ENCODE measurements at places on chromosomes 3 and 15.

GRCh38 chr15:72866182-72866581 lies 82.6 kb upstream of the ADPGK start:
- no peak for DNase-seq

GRCh38 chr3:71245971-71246880 lies 337.3 kb downstream of the FOXP1 start:
- DNase-seq = no peak

DNA sequence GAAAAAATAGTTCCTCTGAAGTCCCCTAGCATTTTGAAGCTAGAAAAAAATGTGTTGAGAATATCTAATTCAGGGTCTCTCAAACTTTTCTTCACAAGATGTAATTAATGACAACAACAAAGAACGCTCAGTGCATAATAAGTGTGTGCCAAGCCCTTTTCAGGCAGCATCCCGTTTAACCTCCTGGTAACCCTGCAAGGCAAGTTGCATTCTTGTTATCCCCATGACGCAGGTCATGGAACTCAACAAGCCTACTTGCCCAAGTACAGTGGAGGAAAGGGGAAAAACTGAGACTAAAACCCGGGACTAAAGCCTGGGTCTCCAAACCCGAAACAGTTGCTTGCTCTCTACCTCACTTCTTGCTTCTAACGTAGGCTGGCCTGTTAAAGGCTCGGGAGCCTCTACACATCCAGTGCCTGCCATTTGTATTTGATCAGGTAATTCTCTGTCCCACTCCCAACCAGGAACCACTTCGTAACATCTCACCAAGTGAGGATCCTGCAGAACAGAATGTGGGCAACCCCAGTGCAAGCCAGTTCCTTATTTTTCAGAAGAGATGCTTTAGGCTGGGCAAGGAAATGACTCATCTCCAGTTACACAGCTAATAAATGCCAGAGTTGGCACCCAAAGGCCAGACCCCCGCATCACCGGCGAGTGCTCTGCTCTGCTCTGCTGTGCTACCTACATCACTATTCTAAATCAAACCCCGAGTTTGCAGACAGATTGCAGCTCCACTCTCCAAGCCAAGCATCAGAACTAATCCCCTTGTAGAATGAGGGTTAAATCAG lies 28.3 kb downstream of the LMCD1 start:
- no peak for DNase-seq

DNA sequence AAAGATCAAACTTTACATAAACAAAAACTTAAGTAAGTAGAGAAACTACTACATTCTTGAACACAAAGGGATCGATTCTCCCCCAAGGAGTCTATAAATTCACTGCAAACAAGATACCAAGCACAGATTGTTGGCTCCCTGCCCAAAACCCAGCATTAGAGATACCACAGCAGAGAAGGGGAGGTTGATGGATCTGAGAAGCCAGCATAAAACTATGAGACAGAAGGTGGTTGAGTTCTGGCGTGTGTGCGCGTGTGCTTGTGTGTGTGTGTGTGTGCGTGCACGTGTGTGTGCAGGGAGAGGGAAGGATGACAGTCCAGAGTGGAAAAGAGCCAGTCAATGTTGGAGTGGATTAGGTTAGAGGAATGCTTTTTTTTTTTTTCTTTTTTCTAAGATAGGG lies 143.2 kb upstream of the PRR20G start:
- DNase-seq = no peak

DNA sequence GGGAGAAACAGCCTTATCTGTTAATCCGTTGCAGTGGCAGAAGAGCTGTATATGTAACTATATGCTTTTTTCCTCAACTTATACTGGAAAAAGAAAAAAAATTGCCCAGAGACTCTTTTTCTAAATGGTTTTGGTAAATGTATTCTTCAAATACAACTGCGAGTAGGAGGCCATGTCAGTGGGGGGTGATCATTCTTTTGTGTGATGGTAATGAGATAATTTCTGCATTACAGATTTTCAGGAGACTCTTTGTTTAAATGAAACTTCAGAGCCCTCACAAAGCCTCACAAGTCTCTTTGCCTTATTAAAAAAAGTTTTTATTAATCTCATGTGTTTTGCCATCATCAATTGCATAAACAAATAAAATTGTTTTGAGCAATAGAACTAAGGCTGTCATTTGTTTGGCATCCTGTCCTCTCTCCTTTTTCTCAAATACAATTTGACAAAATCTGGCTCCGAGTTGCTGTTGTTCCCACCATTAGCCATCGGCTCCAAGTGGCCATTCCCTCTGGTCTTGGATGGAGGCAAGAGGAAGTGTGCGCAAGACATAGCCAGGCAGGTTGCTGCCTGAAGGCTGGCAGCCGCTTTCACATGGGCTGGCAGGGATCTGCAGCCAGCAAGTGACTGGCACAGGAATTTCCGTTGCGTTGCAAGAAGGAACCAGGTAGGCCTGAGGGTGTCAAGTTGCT lies 116.7 kb downstream of the FNDC3B start:
- DNase-seq = no peak

DNA sequence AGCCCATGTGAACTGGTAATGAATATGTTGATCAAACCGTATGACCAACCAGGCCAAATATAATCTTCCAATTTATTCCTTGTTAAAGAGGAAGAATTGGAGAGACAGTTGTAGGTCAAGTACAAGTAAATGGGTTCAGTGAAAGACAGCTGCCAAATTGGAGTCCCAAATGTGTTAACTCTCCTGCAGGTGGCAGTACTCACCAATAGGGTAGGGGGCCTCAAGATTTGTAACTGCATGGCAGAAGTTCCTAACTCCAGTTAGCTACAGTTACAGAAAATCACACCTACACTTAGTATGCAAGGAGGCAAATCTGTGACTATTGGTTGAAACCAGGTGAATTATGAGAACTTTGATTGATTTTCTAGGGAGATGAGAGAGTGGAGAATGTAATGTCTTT lies 278.0 kb downstream of the ZBBX start:
- no peak for DNase-seq

DNA sequence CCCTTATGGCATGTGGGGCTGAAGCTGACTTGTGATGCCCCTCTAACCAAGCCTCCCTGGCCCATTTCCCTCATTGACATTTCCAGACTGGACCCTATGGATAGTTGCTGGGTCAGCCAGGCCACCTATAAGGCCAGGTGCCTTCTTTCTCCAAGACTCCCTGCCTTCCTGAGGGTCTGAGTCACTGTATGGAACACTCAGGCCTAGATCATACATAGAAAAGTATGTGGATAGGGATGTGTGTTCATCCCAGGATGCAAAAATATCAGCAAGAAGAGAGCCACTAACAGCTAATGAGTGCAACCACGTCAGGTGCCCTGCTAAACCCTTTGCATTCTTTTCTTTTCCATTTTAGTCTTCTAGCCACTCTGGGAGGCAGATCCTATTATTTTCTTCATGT lies 168.4 kb upstream of the WNT5A start:
- no peak for DNase-seq

- DNase-seq = peak; percentile 20
Observed at GRCh38 chr15:80695099-80695910, at the start of gene ABHD17C. ABHD17C (plus strand) TSS chr15:80695310; CDS start chr15:80695430, 120 bp downstream.

GRCh38 chr3:188439080-188439479 lies 285.1 kb downstream of the LPP start:
- DNase-seq = no peak

DNA sequence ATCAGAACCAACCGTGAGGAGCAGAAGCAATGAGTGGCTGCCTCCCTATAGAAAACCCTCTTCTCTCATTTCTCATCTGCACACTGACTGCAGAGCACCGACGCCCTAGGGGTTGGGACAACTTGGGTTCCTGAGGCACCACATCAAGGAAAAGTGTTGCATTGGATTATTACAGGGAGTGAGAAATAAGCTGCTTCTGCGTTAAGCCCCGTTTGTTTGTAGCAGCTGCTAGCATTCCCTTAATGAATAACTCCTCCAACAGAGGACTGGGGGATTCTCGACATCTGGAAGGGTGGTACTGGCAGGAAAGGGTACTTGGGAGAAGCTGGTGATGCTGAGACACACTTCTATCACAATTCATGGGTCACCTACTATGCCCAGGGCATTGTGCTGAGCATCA lies 25.3 kb upstream of the AGBL1 start:
- no peak for DNase-seq

- DNase-seq = no peak
Observed at GRCh38 chr15:46091860-46092450, 457.1 kb downstream of the SQOR start.

- DNase-seq = no peak
Observed at GRCh38 chr3:95899494-95899893, 914.9 kb upstream of the EPHA6 start.

- no peak for DNase-seq
Observed at GRCh38 chr3:180657094-180657493, 22.2 kb downstream of the CCDC39 start.

DNA sequence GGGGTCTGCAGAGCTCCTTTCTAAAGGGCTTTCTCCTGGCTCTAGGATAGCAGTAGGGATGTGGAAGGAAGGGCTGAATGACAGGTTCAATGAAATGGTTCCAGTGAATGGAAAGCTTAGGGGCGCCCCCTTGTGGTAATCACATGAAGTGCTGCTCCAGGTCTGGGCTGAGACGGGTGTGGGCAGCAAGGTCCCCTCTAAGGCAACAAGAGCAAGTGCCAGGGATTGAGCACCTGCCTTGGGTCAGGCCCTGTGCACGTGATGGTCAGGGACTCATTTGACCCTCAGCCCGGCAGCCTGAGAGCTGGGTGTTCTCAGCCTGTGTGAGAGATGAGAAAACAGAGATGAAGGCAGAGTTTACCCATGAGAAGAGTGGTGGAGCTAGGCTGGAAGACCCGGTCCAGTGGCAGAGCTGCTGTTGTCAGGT lies 12.1 kb upstream of the CX3CR1 start:
- DNase-seq = peak; percentile 46

- no peak for DNase-seq
Observed at GRCh38 chr3:69560818-69561217, 174.9 kb upstream of the FRMD4B start.

DNA sequence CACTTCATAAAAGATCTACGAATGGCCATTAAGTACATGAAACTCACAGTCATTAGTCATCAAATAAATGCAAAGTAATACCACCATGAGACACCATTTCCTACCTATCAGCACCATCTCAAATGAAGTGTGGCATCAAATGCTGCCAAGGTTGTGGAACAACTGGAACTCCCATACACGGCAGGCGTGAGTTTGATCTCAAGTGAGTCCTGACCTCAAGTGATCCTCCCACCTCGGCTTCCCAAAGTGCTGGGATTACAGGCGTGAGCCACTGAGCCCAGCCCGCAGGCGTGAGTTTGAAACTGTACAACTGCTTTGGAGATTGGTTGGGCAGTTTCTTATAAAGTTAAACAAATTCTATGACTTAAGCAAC lies 28.8 kb upstream of the HDAC11 start:
- no peak for DNase-seq

DNA sequence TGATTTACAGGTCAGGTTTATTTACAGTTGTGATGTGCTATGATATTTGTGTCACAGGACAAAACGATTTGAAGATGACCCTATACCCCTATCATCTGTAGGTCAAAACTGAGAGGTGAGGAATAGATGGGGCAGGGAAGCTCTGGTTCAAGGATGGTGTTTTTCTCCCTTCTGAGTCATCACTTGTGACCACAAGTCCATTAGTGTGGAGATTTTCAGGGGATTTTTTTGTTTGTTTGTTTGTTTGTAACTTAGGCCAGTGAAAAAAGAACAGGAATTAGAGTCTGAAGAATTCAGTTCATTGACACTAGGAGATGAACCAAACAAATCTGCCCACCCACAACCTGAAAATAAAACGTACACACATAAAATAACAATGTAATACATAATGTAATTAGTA lies 62.7 kb upstream of the FAM98B start:
- DNase-seq = no peak

DNA sequence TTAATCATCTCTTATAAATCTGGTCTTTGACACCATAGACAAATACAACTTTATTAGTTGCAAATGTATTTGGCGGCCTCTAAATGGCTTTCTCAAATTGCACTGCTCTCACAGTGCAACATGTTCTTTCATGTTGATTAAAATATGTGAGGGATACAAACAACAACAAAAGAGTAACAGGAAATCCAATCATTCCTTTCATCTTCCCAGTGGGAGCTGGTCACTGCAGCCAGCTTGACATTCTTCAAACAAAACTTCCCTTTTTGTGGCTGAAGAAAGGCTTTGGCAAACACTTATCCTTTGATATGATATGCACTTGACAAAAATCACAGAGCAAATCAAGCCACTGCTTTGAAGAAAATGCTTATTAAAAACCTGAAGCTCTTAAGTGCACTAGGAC lies 973.6 kb downstream of the EPHA3 start:
- DNase-seq = no peak

- DNase-seq = no peak
Observed at GRCh38 chr15:99252326-99252725, 1.0 kb downstream of the LRRC28 start.

DNA sequence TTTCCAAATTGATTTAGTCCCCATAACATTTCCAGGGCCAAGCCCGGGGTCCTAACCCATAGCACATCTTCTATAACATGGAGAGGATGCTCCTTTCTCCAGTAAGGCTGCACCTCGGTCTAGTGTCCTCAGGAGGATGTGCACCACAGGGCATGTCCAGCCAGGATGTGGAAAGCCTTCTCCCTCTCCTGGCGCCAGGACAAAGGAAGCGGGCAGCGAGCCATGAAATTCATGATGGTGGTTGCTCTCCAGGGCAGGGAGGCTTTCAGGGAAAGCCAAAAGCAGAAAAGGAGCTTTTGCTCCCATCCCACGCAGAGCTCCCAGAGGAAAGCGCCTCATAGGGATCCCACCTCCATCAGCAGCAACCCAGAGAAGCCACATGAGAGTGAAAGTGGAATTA lies 220.0 kb downstream of the ADAMTSL3 start:
- no peak for DNase-seq

- no peak for DNase-seq
Observed at GRCh38 chr15:70260580-70260979, 162.9 kb upstream of the TLE3 start.

DNA sequence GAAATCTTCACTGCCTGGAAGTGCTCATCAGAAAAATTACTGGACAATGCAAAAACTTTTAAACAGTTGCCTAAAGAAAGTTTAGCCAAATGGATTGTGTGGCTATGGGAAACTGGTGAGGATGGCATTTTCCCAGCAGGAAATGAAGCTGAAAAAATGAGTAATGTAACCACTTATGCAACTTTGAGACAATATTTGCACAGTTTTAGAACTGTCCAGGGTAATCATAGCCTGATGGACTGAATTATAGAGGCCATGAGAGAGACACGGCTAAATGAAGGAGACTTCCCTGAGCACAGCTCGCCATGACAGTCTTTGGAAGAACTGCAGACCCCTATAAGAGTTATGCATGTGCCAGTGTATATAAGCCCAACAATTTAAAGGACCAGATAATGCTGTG lies 881.5 kb downstream of the VGLL3 start:
- no peak for DNase-seq

- no peak for DNase-seq
Observed at GRCh38 chr3:50156549-50157493, 1.7 kb downstream of the SEMA3F start.
